CD4-positive, CD25-positive, alpha-beta regulatory T cell (primary cell): ENCODE measurements at places on chromosomes 5 and 9. TPM values are rescaled to one million over a fixed set of nuclear protein-coding genes. Genes with fewer than 3 reads are reported as not detected.
A peak's percentile ranks its signal among the peaks of the same experiment; 100 is the strongest.

GRCh38 chr9:134325096-134325812 is 1.0 kb upstream of the RXRA start:
- H3K4me3 ChIP-seq = no peak overlapping the region
- peaks cover 12% of the 10 kb centered on the region for H3K4me1 ChIP-seq
- DNase-seq = peak; percentile 28
- peak overlapping the region; percentile 14 for H3K27ac ChIP-seq
- no peaks in the 10 kb centered on the region for H3K36me3 ChIP-seq

- no peaks in the 10 kb centered on the region for H3K36me3 ChIP-seq
- H3K27me3 ChIP-seq = peaks cover 5% of the 10 kb centered on the region
- no peak overlapping the region for H3K4me3 ChIP-seq
Observed at GRCh38 chr5:139776861-139777260, 18.7 kb upstream of the PSD2 start.

- H3K36me3 ChIP-seq = no peaks in the 10 kb centered on the region
- H3K27ac ChIP-seq = no peak overlapping the region
- no peak overlapping the region for H3K4me3 ChIP-seq
- no peaks in the 10 kb centered on the region for H3K27me3 ChIP-seq
Observed at GRCh38 chr9:88258601-88259000, 120.3 kb upstream of the SPATA31C2 start.

DNA sequence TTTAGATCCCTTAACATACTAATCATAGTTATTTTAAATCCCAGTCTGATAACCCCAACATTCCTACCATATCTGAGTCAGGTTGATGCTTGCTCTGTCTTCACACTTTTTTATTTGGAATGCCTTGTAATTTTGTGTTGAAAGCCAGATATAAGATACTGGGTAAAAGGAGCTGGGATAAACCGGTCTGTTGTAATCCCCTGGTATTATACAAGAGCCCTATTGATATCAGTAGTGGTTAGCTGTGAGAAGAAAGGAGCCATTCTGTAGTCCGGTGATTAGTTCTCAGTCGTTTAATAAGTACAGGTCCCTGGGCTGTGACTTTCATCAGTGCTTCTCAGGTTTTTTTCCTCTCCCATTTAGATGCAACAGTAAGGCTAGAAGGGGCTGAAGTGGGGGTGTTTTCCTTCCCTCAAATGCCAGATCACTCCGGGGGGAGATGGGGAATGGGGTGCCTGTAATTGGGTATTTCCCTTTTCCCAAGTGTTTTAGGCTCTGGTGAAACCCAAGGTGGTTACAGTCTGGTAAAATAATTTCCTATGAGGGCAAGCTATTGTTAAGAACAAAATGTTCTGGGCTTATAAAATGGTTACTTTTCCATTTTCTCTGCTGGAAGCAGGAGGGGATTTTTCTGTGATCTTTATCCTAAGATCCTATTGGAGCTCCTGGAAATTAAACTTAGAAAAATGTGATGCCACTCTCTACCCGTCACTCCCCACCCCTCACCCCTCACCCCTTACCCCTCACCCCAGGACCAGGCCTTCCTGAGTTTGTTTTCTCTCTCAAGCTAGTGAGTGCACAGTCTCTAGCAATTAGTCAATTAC is 72.7 kb downstream of the KCNN2 start:
- no peak overlapping the region for H3K27ac ChIP-seq
- H3K27me3 ChIP-seq = no peaks in the 10 kb centered on the region
- no peaks in the 10 kb centered on the region for H3K4me1 ChIP-seq
- no peaks in the 10 kb centered on the region for H3K36me3 ChIP-seq

GRCh38 chr5:51556833-51557232 is 173.6 kb downstream of the ISL1 start:
- H3K4me3 ChIP-seq = no peak overlapping the region
- no peaks in the 10 kb centered on the region for H3K4me1 ChIP-seq
- DNase-seq = no peak

CXCL14 gene
- polyA plus RNA-seq = not detected

MEIKIN gene
- polyA plus RNA-seq = not detected

EPB41L4A gene
- 0.23 TPM for polyA plus RNA-seq
